ENCODE measurements at places on chromosomes 6 and 20.

DNA sequence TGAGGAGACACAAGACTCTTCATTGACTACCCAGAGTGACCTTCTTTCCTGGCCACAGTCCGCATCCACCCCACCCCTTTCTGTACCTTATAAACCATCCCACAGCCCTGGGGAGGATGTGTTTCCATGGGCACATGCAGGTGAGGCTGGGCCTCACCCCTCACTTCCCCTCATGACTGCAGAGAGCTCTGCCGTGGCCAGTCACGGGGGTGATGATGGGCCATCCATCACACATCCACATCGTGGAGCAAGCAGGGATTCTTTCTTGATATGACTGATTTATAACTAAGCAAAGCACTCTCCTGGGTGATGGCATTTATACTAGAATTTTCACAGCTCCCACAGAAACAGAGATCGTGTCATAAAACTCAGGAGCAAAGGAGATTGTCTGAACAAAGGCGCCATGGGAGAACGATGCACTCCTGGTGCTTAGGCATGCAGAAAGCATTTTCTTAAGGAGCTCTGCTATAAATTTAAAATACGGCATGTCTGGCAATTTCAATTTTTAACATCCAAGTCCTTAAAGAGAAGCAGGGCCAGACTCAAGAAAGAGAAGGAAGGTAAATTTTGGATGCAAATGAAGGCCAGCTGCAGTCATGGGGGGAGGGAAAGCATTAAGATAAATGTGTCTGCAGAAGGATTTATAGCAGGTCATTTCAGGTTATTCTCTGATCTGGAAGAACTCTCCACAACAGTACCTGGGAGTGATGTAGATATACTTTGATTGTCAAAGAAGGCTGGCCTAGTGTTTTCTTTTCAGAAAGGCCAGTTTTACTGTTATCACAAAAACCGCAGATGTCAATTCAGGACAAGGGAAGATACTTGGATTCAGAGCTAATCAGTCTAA lies 777.0 kb downstream of the C6orf118 start:
- DNase-seq = peak; percentile 53

- DNase-seq = no peak
Measured at GRCh38 chr20:48421547-48421946, 406.3 kb downstream of the PREX1 start.

GRCh38 chr6:15244620-15245360 lies 1.1 kb upstream of the JARID2 start:
- DNase-seq = no peak

- DNase-seq = no peak
Measured at GRCh38 chr6:111633822-111634221, 28.1 kb upstream of the TRAF3IP2 start.

DNA sequence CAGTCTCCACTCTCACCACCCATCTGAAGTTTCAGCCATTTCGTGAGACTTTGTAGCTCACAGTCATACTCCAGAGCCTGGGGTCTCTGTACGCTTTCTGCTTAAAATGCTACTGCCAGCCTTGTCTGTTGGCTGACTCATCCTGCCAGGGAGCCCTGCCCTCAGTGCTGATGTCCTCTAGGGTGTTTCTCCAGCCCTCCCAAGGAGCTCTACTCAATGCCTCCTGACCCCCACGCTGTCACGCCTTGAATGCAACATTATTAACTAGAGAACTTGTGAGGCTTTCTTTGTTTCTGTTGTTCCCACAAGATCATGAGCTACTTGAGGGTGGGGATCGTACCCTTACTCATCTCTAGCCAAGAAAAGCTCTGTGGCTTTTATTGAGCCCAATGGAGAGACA lies 20.1 kb downstream of the KIF16B start:
- DNase-seq = no peak

- DNase-seq = peak; percentile 41
Measured at GRCh38 chr20:461254-462198, 807 bp downstream of the TBC1D20 start.

DNA sequence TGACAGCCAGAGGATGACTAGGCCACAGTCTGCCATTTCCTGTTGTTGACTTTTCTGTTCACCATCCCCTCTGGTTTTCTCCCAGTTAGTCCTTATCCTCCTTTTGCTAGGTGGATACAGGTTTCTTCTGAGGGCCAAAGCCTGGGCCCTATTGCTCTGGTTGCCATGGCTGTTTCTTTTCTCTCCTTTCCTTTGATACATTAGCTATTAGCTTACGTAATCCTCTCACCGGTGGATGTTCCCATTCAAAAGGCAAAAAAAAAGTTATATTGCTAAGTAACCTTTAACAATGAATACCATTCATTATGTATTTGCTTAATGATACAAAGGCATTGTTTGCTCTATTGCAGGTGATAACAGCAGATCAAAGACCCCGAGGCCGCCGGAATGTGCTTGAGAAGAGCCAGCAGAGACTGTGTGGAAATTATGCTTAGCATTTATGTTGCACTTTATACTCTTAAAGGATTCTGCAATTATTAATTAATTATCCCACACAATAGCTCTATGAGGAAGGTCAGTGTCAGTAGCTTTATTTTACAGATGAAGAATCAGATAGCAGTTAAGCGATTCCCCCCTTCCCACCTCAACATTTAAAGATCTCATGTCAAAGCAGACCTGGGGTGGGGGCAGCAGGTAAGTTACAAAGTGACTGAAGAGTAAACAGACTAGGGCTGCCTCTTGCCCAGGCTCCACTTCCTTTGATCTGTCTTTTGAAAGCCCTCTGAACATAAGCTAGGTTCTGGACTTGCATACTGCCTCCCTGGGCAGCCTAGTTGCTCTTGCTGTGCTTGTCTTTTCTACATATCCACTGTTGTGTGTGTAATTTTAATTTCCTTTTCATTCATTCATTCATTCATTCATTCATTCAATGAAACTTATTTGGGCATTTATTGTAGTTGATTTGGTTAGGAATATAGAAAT lies 14.5 kb upstream of the TFB1M start:
- no peak for DNase-seq

- no peak for DNase-seq
Measured at GRCh38 chr20:58084566-58084965, 143.9 kb downstream of the ANKRD60 start.

DNA sequence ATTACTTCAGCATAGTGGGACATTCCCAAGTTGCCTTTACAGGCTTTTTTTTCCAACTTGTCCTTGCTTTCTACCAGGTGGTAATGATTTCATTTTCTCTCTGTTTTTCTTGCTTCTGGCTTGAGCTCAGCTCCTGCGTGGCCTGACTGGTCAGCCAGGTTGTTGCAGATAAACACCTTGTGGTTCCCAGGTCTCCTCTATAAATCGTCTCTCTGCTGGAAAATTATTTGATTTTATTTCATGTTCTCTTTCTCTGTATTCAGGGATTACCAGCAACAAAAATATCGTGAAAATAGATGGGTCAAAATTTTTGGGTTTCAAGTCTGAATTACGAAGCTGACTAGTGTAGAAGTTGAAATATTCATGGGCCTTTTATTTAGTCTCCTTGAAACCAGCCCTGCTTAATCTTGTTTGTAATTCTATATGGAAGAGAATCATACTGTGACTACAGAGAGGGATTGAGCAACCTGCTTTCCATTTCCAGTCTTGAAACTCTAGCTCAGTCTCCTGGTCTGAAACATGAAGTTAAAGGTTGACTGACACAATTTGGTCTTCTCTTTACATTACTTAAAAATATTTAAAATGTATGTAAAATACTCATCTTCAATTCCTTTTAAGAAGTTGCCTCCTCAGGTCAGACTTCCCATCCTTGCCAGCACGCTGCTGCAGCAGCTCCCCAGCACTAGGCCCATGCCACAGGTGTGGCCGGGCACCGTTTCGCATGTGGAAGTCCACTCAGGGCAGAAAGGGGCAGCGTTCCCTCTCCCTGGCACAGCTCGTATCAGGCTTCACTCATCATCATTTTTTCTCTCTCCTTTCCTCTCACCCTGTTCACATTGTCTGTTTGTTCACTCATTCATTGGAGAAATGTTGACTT lies 7.1 kb downstream of the DUSP22 start:
- DNase-seq = no peak

DNA sequence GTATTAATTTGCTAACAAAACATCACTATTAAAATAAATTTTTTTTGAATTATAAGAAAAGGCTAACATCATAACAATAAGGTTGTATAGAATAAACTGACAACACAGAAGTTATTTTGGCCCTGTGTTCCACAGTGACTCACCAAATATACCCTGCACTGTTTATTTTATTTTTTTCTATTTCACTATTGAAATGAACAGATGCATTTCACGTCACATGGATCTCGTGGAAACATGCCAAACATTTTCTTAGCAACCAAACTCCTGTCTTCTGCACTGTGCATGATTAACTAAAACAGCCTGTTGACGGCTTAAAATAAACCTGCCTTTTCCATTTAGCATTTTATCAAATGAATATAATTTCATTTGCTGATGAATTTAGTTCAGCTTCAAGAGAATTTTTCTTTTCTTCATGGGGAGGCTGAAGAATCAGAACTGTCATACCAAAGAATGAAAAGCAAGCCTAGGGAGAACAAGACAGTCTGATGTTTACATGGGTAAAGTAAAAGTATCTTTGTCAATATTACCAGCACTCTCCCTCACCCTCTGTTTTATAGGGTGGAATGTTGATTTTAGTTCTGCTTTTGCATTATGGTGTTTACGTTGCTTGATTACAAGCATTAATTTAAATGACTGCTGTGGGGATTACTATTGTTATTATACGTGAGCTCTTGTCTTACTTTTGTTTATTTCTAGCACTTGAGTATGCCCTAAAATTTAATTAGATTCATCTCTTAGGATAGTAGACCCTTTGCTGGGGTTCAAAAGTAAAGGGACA lies 115.3 kb downstream of the LCA5 start:
- peak; percentile 86 for DNase-seq

DNA sequence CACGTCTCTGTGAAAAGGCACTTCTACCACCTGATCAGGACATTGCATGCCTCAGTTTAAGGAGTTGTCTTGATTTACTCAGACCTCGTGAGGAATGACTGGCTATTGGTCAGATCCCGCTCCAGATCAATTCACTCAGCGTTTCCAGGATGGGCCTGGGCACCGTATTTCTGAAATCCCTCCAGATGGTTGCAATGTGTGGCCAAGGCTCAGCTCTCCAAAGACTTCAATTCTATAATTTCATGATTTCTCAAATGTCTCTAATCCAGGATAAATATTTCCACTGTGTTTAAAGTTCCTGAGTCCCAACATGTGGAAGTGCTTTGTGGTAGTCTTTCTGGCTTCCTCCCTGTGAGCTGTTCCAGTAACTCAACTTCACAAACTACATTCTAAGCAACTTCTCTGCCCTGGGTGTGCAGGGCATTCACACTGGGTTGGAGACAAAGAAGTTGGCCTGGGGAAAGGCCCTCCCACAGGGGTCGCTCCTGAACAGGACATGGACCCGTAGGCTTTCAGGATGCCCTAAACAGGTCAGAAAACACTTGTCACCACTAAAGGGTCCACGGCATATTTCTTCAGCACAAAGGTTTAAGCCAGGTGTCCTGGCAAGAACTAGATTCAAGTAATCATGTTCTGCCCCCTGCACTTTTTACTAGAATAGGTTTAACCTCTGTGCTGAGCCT lies 212.1 kb downstream of the WDR27 start:
- no peak for DNase-seq

DNA sequence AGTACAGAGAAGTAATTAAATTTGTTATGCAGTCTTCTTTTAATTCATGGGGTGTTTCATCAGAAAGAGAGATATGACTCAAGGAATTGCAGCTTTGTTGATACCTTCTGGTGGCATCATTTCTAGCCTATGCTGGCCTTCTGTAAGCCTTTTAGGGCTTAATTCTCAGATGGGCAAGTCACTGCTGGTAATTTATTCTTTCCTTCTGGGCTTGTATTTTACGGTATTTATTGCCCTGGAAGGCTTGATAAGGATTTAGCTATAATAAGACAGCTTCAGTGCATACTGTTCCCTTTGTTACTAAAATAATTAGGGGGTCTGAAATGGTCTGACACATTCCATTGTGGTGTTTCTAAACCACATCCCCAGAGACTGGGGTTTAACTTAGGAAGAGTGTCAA lies 57.9 kb upstream of the EMILIN3 start:
- DNase-seq = no peak

DNA sequence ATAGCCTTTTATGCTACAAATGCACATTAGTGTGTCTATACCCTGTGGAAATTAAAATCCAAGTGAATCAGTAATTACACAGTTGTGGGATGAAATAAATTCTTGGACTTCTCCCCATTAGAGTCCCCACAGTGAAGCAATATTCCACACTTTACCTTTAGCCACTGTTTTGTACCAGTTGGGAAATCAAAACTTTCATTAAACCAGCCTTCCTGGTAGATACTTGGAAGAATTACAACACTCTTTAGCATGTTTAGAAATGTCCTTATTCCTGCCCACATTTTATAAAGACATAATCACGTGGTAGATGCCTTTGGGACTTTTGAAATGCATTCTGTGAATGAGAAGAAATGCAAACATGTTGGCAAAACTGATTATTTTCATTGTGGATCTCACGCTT lies 49.0 kb upstream of the ANKEF1 start:
- no peak for DNase-seq

DNA sequence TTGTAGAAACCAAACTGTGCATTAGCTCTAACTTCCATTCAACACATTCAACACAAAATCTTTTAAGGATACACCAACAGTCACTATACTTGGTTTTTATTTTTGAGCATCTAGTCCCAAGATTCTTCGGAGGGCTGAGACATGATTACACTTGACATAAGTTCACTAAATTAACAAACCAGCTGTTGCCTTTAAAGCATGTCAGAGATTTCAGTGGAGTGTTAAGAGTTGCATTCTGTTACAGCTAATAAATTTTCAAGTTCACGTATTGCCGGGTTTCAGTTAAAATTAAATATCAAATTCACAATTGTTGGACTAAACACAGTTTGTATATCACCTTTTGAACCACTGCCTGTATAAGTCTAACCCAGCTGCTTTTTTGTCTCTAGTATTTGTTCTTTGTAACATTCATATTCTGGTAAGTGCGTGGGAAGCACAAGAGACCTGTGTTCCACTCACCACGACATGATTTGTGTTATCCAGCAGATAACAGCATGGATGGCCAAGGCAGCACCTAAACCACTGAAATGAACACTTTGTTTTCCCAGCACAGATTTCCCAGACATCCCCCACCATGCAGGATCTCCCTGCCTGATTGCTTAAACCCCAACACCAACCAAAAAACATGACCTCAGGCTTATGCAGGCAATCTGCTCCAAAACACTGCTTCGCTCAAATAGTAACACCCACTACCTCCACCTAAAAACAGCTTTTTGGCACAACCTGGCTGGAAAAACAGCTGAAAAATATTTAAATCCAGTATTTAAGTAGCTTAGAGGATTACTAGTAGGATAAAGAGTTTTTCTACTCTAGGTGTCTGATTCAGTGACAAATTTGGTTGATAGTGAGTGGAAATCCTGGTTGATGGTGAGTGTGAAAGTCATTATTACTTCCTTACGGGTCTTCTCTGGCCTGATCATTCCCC lies 286.5 kb upstream of the NT5E start:
- peak; percentile 28 for DNase-seq

GRCh38 chr6:78908621-78909020 lies 41.3 kb downstream of the IRAK1BP1 start:
- no peak for DNase-seq

GRCh38 chr6:120627612-120628011 lies 706.7 kb downstream of the TBC1D32 start:
- DNase-seq = no peak

- no peak for DNase-seq
Measured at GRCh38 chr6:140857739-140858380, 1274.9 kb upstream of the GJE1 start.

GRCh38 chr6:73329201-73329600 lies 24.9 kb downstream of the DPPA5 start:
- no peak for DNase-seq

All from renal pelvis (tissue), 12 donors.